Stimulated activated CD4-positive, alpha-beta T cell treated with anti-CD3 and anti-CD28 coated beads, Interleukin-12 subunit alpha, Interleukin-12 subunit beta, amount 100 ng/mL, for 24 hours (primary cell): ENCODE measurements at places on chromosomes 5 and 9.

DNA sequence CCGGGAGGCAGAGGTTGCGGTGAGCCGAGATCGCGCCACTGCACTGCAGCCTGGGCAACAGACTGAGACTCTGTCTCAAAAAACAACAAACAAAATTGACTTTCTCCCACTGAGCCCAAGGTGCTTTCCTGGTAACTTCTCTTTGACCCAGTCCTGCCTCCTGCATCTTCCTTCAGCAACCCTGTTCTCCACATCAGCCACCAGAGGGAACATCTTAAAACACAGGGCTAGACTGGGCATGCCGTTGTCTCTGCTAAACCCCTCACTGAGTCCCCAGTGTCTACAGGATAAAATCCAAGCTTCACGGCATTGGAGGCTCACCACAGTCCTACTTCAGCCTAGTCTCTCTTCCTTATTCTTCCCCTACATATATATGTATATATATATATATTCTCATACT lies 39.8 kb upstream of the KCNMB1 start:
- no peak for DNase-seq

DNA sequence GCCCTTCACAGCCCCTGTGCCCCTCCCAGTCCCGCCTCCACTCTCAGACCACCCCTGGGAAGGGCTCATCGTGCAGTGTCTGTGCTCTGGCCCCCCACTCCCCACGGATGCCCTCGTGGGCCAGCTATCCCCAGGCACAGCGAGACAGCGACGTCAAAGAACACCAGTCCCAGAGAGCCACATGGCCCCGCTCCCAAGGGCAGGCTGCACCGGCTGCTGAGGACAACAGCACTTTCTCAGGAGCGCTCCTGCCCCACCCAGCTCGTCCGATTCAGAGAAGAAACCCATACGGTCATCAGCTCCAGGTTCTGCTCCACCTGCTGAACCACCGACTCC lies 4.8 kb upstream of the SNAPC4 start:
- no peak for DNase-seq

GRCh38 chr5:75961818-75962217 lies 121.4 kb upstream of the SV2C start:
- DNase-seq, result no peak

DNA sequence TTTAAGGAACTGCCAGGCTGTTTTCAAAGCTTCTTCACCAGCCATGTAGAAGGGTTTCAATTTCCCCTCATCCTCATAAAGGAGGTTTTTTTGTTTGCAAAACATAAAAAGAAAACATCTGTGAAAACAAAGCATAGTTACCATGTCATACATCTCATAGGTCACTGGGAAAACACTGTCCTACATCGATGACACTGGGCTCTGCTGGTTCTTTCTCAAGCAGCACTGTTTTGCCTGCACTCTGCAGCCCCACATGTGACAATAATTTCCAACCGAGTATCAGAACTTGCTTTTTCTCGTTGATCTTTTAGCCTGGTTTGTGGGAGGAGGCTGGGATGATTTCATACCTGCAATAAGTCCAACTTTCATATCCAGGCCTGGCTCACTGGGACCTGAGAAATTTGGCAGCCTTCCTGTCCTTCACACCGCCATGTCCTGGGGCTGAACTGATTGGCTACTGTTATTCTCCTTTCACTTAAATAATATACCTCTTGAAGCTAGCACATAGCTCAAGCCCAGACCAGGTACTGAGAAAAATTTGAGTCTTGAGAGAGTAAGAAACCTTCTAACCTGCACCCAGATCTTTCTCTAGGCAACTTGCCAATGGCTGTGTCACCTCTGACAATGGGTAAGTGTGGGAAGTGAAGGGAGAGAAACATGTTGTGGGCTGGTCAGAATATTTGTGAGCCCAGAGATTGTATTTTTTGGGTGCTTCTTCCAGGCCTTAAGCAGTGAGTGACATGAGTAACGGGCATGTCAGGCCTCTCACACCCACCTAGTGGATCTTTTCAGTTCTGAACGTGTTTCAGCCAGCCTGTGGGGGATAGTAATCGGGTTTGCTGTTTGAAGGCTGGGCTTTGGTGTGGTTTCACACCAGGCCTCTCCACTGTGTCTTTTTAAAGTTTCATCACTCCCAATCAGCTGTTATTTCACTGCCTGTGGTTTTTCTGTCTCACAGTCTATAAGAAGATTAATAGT lies 502.8 kb downstream of the NTRK2 start:
- no peak for DNase-seq

DNA sequence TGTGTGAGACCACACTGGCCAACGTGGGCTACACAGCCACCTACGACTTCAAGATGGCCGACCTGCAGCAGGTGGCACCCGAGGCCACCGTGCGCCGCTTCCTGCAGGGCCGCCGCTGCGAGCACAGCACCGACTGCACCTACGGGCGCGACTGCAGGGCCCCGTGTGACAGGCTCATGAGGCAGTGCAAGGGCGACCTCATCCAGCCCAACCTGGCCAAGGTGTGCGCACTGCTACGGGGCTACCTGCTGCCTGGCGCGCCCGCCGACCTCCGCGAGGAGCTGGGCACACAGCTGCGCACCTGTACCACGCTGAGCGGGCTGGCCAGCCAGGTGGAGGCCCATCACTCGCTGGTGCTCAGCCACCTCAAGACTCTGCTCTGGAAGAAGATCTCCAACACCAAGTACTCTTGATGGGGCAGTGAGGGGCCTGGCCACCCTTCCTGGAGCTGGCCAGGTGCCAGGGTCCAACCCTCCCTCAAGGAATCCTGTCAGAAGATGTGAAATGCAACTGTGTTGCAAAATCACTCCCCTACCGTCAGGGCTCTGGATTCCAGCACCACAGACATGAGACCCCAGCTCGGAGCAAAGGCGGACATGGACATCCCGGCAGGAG lies 11.1 kb downstream of the DIPK1B start:
- DNase-seq, result no peak

GRCh38 chr9:131657940-131658339 lies 81.9 kb downstream of the RAPGEF1 start:
- no peak for DNase-seq

DNA sequence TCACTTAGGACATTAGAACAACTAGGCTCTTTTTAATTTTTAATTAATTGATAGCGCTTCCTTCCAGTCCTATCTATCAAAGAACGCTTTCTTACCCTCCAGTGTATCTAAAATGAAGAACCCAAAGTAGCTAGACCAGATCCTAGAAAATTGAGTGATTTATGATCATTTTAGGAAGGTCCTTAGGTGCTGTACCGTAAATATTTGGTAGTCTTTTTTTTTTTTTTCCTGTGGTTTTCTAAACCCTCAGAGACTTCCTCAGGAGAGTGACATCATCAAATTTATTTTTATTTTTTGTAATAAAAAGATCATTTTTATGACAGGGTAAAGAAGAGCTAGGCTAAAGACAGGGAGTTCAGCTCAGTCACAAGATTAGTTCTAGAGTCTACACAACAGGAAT lies 197.4 kb downstream of the WDR70 start:
- no peak for DNase-seq

DNA sequence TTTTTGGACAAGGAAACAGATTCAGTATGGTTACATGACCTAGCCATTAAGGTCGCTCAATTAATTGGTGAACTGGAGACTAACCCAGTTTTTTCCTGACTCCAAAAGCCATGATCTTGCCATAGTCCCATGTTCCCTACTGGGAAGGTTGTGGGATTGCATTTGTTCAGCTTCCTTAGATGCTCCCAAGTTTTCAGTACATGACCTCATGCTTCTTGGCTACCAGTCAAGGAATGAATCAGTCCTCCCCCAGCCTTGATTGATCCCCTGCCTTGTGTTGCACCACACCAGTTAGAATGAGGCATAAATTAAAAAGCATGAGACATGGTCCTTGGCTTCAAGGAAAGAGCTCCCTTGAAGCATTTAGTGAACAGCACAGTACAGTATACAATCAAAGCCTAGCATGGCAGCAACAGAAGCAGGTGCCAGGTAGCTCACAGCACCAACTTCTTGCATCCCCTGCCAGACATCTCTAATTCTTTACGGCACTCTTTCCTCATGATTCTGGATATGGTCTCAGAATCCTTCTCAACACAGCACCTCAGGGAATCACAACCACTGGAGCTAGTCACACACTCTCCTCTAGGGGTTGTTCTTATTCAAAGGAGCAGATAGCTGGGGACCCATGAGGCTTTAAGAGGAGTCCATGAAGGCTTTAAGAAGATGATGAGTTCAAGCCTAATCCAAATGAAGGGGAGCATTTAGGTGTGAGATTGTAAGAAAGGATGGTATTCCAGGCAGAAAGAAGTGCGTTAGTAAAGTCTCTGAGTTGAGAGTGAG lies 295.5 kb upstream of the CLINT1 start:
- no peak for DNase-seq

- DNase-seq, result no peak
Observed at GRCh38 chr5:150503977-150504620, 3.8 kb upstream of the NDST1 start.

DNA sequence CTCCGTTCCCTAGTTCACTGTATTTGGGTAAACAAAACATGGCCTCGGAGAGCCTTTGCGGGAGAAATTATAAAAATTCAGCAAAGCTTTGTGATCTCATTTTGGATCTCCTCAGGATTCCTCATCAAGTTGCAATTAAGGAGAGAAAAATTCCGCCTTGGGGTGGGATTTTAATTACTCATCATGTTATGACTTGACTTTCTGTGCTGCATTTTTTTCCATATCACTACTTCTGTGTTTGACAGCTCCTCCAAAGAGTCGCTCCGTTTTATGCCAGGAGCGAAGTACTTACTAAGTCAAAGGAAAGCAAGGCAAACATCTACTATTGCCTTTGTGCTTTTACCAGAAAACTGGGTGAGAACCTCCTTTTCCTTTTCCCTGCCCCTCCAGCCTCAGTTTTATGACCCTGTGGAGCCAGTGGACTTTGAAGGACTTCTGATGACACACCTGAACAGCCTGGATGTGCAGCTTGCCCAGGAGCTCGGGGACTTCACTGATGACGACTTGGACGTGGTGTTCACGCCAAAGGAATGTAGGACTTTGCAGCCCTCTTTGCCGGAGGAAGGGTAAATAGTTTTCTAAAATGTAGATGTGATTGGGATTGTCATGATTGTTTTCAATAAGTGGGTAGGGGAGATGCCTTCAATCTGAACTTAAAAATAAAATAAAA lies 71.5 kb downstream of the DOCK8 start:
- no peak for DNase-seq

DNA sequence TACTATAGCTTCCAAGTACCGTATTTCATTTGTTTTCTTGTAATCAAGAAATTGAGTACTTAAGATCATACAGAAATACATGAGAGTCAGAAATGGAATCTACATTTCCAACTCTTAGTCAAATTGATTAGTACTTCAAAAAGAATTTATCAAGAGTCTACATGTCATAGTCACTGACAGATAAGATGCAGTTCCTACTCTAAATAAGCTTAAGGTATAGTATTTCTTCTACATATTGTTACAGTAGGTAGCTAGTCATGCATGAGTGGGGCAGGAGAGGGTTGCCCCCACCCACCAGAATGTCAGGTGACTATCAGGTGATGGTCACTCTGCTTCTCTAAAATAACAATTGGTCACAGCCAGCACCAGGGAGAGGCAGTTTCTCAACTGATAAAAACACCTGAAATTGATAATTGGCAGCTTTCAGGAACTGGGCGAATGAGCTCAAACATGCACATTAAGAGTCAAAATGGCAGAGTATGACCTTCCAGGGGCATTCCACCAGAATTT lies 2.9 kb downstream of the BAAT start:
- no peak for DNase-seq

GRCh38 chr9:108033976-108034964 lies 544.7 kb upstream of the KLF4 start:
- DNase-seq, result no peak

DNA sequence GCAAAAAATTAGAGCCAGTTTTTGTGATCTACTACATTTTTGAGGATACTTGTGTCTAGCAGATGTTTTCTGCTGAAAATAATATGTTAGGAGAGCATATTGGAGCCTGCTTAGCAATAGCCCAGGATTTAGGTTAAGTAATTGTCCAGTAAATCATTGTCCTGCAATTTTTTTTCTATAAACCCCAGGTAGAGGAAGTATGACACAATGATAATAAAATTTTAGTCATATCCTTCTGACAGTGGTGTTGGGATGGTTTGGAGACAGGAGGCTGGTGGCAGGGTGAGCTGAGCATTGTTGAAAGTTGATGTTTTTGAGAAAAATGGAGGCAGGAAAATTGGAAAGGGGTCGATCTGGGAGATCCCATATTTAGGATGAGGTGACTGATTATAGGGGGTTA lies 3.5 kb downstream of the SNCAIP start:
- no peak for DNase-seq

- no peak for DNase-seq
Observed at GRCh38 chr9:134585746-134586706, 55.6 kb upstream of the COL5A1 start.

DNA sequence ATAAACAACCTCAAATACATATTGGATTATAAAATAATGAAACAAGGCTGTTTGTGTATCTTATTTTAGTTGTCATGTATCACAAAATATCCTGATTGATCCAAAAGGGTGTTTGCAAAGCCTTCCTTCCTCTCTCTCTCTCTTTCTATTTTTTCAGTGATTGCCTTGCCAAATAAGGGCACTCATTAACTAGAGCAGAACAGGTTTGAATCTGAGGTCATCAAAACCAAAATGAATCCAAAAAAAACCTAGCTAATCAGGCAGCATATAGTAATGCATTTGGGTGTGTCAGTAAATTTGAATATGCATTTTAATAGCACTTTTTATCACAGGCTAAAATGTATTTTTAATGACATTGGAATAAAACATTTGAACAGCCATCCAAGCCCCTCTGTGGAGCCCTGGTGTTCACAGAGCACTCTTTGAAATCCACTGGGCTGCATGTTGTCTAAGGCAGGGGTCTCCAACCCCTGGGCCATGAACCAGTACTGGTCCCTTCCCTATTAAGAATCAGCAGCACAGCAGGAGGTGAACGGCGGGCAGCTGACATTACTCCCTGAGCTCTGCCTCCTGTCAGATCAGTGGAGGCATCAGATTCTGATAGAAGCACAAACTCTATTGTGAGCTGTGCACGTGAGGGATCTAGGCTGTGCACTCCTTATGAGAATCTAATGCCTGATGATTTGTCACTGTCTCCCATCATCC lies 171.8 kb upstream of the RAI14 start:
- no peak for DNase-seq

DNA sequence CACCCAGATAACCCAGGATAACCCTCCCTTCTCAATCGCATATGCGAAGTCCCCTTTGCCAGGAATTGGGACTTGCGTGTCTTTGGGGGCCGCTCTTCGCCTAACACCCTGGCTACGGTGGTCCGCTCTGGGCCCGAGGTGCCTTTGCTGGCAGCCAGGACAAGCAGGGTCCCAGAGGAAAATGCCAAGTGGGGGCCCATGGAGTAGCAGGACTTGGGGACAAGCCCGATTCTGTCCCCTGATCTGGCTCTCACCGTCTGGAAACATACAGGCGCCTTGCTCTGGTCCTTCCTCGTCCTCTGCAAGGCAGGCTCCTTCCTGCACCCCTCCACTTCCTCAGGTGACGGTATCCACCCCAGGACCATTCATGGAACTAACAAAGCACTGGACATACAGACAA lies 78.1 kb upstream of the UNC5A start:
- DNase-seq, result no peak

GRCh38 chr5:6576861-6577501 lies 55.9 kb downstream of the NSUN2 start:
- no peak for DNase-seq
